ENCODE measurements at places on chromosomes 7 and 10. TPM values are rescaled to one million over a fixed set of nuclear protein-coding genes. Genes with fewer than 3 reads are reported as not detected.

ELN gene
- 75.4 TPM for total RNA-seq

UPK3B gene
- 12.2 TPM for total RNA-seq

HOXA7 gene
- total RNA-seq, result 34.8 TPM

NAT16 gene
- total RNA-seq, result not detected

PRSS37 gene
- not detected for total RNA-seq

LRRTM3 gene
- 0.18 TPM for total RNA-seq

DNA sequence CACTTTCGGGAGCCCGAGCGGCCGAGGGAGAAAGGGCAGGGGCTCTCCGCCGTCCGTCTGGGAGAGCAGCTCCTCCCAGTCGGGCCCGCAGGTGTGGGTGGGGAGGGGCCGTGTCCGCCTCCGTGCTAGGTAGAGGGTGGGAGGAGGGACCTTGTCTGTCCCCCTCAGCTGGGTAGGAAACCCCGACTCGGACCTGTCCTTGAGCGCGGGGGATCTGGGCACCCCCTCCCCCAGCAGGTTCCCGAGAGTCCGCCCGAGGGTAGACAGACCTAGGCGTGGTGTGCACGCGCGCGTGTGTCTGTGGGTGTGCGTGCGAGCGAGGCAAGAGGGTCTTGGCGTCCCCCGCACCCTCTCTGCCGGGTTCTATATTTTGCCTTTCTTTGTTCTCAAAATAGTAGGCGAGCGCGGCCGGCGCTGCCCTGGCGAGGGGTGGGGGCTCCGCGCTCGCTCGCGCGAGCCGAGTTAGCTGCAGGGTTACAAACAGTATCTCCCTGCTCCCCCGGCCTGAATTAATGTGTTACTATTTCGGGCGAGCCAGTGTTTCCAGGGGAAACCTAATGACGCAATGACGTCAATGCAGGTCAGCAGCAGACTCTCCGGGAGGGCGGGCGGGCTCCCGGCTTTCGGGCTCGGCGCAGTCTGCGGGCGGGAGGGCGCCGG is 73.9 kb upstream of the LEP start:
- peak overlapping the region; percentile 22 for H3K27ac ChIP-seq
- H3K27me3 ChIP-seq, result peaks cover 55% of the 10 kb centered on the region
- peak overlapping the region; percentile 44 for H3K4me3 ChIP-seq
- no peaks in the 10 kb centered on the region for H3K36me3 ChIP-seq
- H3K4me1 ChIP-seq, result peaks cover 29% of the 10 kb centered on the region

DNA sequence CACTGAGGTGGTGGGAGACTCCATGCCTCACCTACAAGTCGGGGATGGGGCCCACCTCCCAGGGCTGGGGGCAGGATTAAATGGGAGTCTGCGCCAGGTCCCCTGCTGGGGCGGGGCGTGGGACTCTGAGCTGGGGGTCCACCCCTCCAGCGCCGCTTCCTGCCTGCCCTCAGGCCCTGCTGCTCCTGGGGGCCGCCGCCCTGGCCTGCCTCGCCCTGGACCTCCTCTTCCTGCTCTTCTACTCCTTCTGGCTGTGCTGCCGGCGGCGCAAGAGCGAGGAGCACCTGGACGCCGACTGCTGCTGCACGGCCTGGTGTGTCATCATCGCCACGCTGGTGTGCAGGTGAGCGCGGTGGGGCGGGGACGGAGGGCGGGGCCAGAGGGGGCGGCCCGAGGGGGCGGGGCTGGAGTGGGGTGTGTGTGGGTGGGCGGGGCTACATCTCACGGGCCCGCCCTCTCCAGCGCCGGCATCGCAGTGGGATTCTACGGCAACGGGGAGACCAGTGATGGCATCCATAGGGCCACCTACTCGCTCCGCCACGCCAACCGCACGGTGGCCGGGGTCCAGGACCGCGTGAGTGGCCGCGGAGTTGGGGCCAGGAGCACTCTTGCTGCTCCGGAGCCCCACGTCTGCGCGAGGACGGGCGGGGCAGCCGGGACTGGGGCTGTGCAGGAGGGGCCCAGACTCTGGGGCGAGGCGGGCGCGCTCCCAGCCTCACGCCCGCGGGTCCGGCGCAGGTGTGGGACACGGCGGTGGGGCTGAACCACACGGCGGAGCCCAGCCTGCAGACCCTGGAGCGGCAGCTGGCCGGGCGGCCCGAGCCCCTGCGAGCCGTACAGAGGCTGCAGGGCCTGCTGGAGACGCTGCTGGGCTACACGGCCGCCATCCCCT is 15.1 kb downstream of the TTYH3 start:
- peaks cover 45% of the 10 kb centered on the region for H3K36me3 ChIP-seq
- H3K27me3 ChIP-seq, result no peaks in the 10 kb centered on the region
- H3K4me1 ChIP-seq, result peaks cover 24% of the 10 kb centered on the region
- H3K27ac ChIP-seq, result no peak overlapping the region
- peak; percentile 75 for DNase-seq
